Fibroblast of the conjunctiva (primary cell): ENCODE measurements at places on chromosomes 6 and 20.

DNA sequence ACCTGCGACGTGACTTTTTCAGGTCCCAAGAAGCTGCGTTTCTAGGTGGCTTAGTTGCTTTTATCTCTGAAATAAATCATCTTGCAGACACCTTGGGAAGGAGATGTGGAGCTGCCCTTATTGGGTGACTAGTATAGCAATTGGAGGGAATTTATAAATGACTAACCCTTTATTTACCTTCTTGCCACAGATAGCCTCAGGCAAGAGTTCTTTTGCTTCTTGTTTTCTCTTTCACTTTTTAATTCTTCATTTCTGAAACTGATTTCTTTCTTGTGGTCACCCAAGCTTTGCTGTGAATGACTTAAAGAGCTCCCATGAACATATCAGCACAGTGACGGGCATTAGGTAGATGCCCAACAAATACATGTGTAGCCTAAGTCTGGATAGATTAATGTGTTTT, 3.0 kb downstream of the ADGRF4 start:
- no peak for DNase-seq

DNA sequence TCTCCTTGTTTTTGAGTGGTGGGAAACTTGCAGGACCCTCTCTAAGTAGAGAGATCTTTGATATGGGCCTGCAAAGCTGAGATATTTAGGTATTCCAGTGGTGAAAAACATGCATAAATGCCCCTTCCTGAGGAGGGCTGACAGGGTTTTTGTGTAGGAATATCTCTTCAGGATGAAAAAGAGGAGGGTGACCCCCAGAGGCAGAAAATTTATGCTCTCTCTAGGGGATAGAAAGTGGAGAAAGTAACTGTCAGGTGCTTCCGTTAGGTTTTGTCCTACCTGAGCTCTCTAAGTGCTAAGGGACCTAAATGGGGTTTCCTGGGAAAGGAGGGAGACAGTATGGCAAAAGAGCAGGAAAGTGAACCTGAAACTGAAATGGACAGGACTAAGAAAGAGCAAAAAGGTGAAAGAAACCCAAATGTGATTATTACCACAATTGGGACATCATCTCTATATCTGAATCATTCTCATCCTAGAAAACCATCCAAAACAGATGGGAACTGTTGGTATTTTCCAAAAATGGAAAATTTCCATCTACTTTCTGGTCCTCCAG, 2.0 kb downstream of the COL19A1 start:
- DNase-seq = no peak

DNA sequence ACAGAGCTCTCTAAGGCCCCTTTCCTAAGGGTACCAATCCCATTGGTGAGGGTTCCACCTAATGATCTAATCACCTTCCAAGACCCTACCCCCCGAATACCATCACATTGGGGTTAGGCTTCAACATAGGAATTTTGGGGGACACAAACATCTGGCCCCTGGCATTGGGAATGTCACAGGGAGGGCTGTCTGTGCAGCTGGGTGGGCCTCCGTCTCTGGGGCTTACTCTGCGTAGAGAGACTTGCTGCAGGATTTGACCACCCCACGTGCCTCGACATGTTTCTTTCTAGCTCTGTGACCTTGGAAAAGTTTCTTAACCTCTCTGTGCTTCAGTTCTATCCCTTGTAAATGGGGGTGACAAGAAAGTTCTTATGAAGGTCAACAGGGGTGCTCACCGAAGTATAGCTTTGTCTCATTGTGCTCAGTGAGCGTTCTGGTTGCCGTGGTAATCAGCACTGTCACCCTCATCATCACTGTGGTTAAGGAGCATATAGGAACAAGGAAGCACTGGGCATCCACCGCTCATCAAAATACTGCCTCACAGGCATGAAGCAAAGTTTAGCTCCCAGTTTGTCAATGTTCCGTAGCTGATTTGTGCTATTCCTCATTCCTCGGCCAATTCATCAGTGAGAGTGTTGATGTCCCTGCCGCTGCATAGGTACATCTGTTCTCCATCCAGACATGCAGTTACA, 152.8 kb downstream of the SYCP2 start:
- no peak for DNase-seq

DNA sequence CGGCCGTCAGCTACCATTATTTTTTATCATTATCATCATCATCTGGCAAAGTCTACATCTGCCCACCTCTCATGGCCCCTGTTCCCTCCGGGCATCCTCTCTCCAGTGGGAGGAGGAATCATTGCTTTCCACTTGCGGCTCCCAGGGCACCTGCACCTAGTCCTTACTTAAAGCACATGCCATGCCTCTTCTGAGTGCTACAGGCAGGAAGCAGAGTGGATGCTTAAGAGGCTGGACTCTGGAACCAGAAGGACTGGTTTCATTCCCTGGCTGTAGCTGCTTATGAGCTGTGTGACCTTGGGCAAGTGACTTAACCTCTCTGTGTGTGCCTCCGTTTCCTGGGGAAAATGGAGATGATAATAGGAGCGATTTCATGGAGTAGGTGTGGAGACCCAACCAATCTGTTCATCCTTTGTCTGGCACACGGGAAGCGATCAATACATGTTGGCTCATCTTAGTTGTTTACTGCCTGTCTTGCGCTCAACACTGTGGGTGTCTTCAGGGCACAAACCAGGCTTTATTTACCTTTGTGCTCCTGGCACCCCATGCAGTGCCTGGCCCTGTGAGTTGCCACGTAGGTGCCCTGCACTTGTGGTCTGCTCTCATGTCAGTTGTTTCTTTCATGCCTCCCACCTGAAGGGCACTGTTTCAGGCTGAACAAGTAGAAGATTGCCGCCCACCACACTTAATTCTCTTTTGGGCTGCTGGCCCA, 317.0 kb upstream of the SULF2 start:
- DNase-seq = no peak

GRCh38 chr6:27140999-27141528, 106.4 kb upstream of the PRSS16 start:
- DNase-seq = no peak

GRCh38 chr20:10318291-10319024, 99.8 kb downstream of the SNAP25 start:
- DNase-seq = no peak

GRCh38 chr20:4883546-4883945, 117.8 kb downstream of the SLC23A2 start:
- no peak for DNase-seq
